ENCODE measurements at places on chromosomes 4 and X.

- DNase-seq = no peak
Observed at GRCh38 chrX:5051831-5052491, 1176.7 kb downstream of the NLGN4X start.

- no peak for DNase-seq
Observed at GRCh38 chr4:886244-886643, 45.9 kb downstream of the GAK start.

DNA sequence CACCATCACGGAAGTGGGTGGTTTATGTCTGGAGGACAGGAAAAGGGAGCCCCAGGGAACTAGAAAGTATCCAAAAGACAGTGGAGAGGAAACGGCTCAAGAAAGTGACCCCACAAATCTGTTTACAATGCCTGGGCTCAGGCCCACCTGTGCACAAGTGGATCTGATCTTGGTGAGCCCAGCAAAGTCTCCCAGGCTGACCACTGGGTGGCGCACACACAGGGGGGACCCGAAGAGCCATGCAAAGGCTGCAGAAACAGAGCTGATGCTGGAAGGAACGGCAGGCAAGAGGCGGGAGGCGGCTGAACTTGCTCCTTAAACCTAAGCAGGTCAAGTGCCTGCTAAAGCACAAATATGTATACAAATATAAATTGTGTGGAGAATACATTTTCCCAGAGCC, 9.6 kb downstream of the HAUS7 start:
- peak; percentile 52 for DNase-seq

GRCh38 chr4:168743601-168744000, 246.7 kb downstream of the PALLD start:
- peak; percentile 18 for DNase-seq

DNA sequence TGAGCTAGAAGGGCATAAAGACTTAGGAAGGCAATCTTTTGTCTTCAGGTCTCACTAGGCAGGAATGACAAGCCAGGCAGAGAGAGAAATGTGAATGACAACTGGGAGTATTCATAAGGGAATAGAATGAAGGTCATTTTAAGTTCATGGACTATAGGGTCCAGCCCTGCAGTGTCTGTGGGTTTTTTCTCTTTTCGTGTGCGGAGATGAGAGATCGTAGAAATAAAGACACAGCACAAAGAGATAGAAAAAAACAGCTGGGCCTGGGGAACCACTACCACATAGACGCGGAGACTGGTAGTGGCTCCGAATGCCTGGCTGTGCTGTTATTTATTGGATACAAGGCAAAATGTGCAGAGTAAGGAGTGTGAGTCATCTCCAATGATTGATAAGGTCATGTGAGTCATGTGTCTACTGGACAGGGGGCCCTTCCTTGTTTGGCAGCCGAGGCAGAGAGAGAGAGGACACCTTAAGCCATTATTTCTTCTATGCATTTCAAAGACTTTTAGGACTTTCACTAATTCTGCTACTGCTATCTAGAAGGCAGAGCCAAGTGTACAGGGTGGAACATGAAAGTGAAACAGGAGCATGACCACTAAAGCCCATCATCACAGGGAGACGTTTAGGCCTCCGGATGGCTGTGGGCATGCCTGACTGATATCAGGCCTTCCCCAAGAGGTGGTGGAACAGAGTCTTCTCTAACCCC, 921.8 kb upstream of the PCDH10 start:
- no peak for DNase-seq

DNA sequence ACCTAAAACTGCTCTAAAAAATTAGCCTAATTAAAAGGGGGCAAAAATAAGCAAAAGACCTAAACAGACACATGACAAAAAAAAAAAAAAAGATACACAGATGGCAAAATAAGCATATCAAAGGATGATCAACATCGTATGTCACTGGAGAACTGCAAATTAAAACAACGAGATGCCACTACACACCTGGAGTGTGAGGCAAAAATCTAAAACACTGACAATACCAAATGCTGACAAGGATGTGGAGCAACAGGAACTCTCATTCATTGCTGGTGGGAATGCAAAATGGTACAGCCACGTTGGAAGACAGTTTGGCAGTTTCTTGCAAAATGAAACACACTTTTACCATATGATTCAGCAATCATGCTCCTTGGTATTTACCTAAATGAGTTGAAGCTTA, 64.2 kb downstream of the RWDD4 start:
- no peak for DNase-seq

DNA sequence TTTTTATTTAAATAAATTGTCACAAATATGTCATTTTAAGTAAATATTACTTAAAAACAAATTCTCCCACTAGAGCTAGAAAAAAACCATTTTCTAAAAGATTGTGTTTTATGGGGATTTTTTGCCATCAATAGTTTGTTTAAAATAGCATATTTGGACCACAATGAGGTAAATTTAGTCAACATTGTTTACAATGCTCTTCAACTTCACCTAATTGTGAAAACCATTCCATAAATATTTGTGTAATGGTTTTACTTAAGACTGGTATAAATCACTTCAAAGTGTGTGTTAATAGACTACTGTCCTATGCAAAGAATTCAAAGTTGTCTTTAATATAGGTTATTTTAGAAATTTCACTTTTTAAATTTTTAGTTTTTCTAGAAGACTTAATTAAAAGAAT, 1004.2 kb downstream of the PCDH18 start:
- no peak for DNase-seq

DNA sequence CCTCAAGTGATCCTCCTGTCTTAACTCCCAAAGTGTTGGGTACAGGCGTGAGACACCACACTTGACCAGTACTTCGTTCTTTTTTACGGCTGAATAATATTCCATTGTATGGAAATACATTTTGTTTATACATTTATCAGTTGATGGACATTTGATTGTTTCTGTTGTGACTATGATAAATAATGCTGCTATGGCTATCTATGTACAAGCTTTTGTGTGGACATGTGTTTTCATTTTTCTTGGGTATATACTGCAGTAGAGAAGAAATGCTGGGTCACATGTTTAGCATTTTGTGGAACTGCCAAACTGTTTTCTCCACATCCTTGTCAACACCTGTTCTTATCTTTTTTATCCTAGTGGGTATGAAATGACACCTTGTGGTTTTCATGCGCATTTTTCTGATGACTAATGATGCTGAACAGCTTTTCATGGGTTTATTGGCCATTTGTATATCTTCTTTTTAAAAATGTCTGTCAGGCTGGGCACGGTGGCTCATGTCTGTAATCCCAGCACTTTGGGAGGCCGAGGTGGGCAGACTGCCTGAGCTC, 37.3 kb downstream of the SAT1 start:
- DNase-seq = no peak

DNA sequence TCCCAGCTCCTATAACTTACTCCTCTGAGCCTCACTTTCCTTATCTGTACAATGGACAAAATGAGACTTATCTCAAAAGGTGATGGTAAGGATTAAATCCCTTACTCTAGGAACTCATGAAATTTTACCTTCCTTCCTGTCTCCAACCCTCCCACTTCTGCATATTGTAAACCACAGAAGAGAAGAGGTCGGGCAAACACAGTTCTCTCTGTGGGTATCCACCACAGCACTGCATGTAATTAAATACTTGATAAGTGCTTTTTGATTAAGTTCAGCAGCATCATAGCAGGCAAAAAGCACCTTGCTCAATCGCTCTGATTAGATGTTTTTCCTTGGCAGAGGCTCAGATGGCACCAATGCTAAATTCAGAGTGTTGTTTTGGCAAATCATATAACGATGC, 17.3 kb upstream of the TMEM192 start:
- DNase-seq = no peak

GRCh38 chr4:147723326-147723725, 8.6 kb upstream of the ARHGAP10 start:
- no peak for DNase-seq

DNA sequence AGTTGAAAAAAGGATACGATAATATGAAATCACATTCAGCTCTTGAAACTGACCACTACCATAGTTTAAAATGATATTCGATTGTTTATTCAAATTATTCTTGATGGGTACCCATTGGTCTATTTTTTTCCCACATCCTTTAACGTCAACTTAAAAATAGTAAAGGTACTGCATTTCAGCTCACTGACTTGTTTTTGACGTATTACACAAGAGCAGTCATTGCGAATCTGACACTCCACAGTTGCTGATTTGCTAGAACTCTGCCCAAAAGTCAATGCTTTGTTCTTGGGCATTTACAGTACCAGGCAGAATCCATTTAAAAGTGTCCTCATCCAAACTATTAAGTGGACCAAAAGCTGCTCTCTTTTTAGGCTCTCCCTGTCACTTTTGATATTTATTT, 1.2 kb upstream of the PDS5A start:
- no peak for DNase-seq

DNA sequence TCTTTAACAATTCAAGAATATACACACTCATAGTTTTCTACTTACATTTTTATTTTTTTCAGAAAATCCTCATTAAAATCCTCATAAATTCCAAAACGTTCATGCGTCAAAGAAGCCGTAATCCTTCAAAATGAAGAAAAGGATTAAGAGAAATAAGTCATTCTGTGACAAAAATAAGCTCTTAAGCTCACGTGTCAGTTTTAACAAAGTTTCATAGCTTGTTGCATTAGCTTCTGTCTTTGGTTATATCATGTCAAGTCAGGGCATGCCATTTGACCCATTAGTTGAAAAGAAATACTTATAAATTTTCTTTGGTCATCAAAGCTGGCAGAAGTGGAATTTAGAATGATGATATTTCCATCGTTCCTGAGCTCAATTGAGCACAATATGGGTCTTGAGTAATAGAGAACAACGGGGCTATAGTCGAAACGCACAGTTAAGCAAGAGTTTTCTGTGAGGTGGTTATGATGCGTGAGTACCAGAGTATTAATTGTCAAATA, 185.2 kb upstream of the CTSO start:
- no peak for DNase-seq

GRCh38 chr4:1792832-1793495, at the start of gene FGFR3:
Gene FGFR3, plus strand, starts transcription at chr4:1793293. Its CDS starts 642 bp downstream, at chr4:1793935.
- DNase-seq = peak; percentile 83

DNA sequence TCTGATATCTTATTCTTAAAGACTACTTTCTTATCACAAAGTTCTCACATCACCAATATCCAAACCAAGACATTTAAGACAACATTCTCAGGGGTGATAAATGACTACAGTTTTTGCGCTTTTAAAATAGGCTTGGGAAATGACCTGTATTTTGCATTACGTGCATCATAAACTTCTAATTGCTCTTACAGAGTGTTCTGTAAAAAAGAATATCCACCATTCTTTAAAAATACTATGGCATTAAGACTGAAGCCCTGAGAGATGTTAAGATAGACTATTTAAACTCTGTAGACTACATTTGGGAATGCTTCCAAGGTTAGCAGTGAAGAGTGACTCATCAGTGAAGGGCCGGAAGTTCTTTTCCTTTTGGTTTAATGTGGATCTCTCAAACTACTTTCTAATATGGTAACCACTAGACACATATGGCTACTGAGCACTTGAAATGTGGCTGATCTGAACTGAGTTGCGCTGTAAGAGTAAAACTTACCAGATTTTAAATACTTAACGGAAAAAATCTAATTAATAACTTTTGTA, 518.8 kb upstream of the FTHL17 start:
- peak; percentile 45 for DNase-seq

Data from AG08395 (cell line).